ENCODE measurements at places on chromosomes 2 and 18. TPM values are rescaled to one million over a fixed set of nuclear protein-coding genes. Genes with fewer than 3 reads are reported as not detected.

The PLGLB1 gene
- 0.13 TPM for total RNA-seq

The DNAJC5G gene
- not detected for total RNA-seq

The LINC00305 gene
- not detected for total RNA-seq

The ZNF532 gene
- 29.3 TPM for total RNA-seq

The AGXT gene
- total RNA-seq, result not detected

The MTCL1 gene
- total RNA-seq, result 11.9 TPM

The PIEZO2 gene
- 3.7 TPM for total RNA-seq

The STARD6 gene
- total RNA-seq, result 0.29 TPM

The UPP2 gene
- not detected for total RNA-seq

The G6PC2 gene
- not detected for total RNA-seq

The IL1F10 gene
- not detected for total RNA-seq

The CPO gene
- not detected for total RNA-seq

The DUSP19 gene
- total RNA-seq, result 1.5 TPM

The RPS27A gene
- 1,727 TPM for total RNA-seq

The POTEI gene
- 2.8 TPM for total RNA-seq

The CROCC2 gene
- total RNA-seq, result not detected

The ACADL gene
- total RNA-seq, result 0.23 TPM

The RNU2-63P gene
- total RNA-seq, result not detected

The SERPINB11 gene
- total RNA-seq, result not detected

The FBLN7 gene
- total RNA-seq, result 0.21 TPM

The REG1B gene
- not detected for total RNA-seq

The RAB27B gene
- total RNA-seq, result 1.5 TPM

The COMMD1 gene
- 15.8 TPM for total RNA-seq

The RUFY4 gene
- not detected for total RNA-seq

The SLC38A11 gene
- not detected for total RNA-seq

The POLR1A gene
- 15.1 TPM for total RNA-seq

The TGFA gene
- 193 TPM for total RNA-seq

The SEPTIN10 gene
- 33.1 TPM for total RNA-seq

The LHCGR gene
- not detected for total RNA-seq

The SERPINB10 gene
- total RNA-seq, result not detected

The DSC1 gene
- not detected for total RNA-seq

The TUBB8B gene
- not detected for total RNA-seq

The LRRTM4 gene
- total RNA-seq, result not detected

The NXPH2 gene
- not detected for total RNA-seq

The IMPACT gene
- total RNA-seq, result 22.3 TPM

The LGALSL gene
- total RNA-seq, result 1.8 TPM

The SOWAHC gene
- total RNA-seq, result 12.4 TPM

The ANKRD30BL gene
- not detected for total RNA-seq

The TTC39C gene
- 24.1 TPM for total RNA-seq

The IL36A gene
- not detected for total RNA-seq

The PID1 gene
- total RNA-seq, result 0.45 TPM

The PIGN gene
- total RNA-seq, result 11.1 TPM

The SIX2 gene
- total RNA-seq, result not detected

The KCNJ3 gene
- 0.04 TPM for total RNA-seq

The ST8SIA5 gene
- total RNA-seq, result 0.38 TPM

The COLEC11 gene
- total RNA-seq, result not detected

The CD302 gene
- total RNA-seq, result 3.9 TPM

The UGT1A5 gene
- not detected for total RNA-seq

The LMAN2L gene
- total RNA-seq, result 10.6 TPM

The FN1 gene
- total RNA-seq, result 44.3 TPM
